ENCODE measurements at places on chromosomes 11 and 22.

GRCh38 chr11:80782135-80782885 lies 1341.5 kb upstream of the TENM4 start:
- DNase-seq, result no peak

DNA sequence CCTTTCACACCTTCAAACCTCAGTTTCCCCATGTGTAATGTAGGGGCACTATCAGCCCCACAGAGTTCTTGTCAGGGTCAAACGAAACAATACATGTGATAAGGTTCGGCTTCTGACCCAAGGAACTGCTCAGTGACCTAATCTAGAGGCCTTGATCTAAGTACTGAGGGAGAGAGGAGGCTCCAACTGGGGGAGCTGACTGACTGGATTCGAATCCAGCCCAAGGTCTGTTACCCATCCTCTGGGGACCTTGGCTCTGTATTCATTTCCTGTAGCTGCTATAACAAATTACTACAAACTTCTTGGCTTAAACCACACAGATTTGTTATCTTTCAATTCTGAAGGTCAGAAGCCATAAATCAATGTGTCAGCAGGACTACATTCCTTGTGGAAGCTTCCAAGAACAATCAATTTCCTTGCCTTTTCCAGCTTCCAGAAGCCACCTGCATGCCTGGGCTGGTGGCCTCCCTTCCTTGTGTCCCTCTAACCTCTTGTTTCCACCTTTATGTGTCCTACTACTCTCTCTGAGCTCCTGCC lies 10.7 kb upstream of the ANAPC15 start:
- DNase-seq, result no peak

GRCh38 chr11:29914203-29914930 lies 102.5 kb downstream of the KCNA4 start:
- no peak for DNase-seq

- no peak for DNase-seq
Observed at GRCh38 chr22:27309697-27310096, 491.9 kb downstream of the MN1 start.

GRCh38 chr22:37887584-37888378 lies 18.3 kb upstream of the MICALL1 start:
- DNase-seq, result peak; percentile 55

- no peak for DNase-seq
Observed at GRCh38 chr22:33261699-33262098, 203.5 kb upstream of the SYN3 start.

- no peak for DNase-seq
Observed at GRCh38 chr22:43206509-43207161, 19.7 kb upstream of the TTLL12 start.

DNA sequence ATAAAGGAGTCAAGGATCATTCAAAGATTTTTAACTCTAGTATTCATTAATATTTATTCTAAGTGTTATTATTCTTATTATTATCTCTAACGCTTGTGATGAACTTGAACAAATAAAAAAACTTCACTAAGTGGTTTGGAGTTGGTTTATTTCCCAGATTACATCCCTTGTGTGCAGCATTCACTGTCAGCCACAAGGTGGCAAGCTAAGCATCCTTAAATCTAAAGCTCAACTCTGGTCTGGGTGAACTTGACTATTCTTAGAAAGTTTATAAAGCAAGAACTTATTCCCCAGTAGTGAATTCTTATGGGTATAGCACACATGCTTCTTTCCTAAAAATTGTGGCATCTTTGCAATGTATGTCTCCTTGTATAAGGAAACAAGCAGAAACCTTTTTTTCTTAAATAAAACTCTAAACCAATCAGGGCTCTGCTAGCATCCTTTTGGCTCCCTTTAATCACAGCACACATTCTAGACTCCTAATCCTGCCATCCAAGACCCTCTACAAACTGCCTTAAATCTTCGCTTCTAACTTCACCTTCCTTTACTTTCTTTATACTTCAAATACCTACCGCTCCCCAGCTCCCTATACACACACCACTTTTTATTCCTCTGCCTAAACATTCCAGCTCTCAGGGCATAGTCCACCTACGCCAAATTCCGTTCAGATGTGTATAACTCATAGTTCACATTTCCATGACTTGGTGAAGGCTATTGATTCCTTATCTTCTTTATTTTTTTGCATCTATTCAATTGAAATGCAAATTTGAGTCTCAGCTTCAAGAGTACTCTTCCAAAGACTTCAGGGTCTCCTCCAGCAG lies 1068.8 kb downstream of the DLG2 start:
- DNase-seq, result no peak

DNA sequence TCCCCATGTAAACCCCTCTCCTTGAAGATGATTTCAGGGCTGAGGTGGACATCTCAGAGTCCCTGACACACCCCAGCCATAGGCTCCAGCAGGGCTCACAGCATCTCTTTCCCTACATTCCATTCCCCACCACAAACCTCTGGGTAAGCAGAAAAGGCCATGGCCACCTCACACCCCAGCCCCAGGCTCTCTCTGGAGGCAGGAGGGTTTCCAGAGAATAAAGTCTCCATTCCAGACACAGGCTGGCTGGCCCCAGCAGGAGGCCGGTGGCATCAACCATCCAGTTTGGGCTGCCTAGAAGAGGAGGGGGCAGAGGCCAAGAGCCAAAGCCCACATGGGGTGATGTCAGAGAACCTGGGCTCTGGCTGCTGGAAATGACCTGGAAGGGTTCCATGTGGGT lies 61.4 kb downstream of the TP53I11 start:
- no peak for DNase-seq

DNA sequence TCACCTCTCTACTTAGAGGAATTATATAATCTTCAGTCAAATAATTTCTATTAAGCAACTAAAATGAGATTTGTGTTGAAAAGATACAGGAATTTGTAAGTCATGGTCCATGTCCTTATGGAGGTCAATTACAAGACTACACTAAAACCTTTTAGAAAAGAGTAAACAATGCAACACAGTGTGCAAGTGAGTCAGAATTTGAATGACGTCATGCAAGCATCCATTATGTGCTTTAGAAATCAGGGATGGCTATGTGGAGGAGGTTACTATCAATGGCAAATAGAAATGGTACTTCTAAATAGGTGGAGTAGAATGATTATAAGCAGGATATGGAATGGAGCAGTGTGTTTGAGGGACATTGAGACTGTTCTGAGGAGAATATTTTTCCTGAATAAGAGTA lies 16.6 kb downstream of the OR10D3 start:
- no peak for DNase-seq

GRCh38 chr11:60771146-60771545 lies 14.0 kb upstream of the MS4A10 start:
- no peak for DNase-seq

GRCh38 chr11:70472240-70472639 lies 73.9 kb downstream of the CTTN start:
- no peak for DNase-seq

- no peak for DNase-seq
Observed at GRCh38 chr11:10770626-10771254, 19.7 kb downstream of the CTR9 start.

DNA sequence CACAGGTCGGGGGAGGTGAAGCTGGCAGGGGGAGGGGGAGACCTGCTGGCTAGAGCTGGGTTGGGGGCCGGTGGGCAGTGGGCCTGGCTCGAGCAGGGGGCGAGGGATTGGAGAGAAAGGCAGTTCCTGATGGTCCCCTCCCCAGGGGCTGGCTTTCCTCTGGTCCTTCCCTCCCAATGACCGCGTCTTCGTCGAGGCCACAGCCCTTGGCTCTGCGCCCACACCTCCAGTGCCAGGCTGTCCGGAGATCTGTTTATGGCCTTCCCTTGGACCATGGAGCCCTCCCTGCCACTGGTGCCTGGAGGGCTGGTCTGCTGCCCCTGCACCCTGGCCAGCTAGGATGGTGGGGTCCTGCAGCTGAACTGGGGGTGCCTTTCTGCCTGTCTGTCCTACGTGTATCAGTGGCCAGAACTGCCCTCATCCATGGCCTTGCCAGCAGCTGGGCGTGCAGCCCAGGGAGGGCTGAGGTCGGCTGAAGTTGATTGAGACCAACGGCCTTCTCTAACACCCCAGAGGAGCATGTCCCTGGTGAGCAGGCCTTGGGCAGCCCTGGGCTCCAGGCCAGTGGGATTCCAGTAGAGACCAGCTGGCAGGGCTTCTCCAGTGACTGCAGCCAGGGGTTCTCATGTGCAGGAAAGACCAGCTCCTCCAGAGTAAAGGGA lies 12.3 kb downstream of the TANGO2 start:
- no peak for DNase-seq

DNA sequence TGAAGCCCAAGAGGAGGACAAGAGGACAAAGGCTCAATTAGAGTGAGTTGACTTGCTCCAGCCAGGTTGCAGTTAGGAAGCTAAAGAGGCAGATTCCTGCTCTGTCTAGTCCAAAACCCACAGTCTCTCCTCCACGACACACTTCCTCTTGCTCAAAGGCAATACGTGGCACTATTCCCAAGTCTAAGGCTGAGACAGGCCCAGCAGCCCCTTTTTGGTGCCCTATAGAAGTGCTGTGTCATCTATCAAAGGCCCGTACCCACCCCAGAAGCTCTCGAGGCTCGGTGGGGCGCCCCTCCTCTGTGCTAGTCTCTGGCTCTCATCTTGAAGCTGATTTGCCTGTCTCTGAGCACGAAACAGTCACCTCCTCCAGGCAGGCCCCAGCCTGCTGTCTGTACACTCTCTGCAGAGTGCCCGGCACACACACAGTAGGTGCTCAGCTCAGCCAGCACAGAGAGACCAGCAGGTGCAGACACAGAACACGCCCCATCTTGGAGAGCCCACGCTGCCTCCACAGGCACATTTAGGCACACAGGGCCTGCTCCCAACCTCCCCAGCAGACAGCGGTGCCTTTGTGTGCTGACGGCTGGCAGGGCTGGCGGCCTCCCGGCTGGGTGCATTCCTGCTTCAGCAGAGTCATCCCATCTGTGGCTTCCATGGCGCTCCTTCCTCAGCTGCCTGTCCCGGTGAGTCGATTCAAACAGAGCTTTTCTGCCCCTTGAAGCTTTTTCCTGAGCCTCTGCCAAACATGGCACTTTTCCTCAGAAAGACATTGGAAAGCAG lies 52.8 kb downstream of the MYH9 start:
- peak; percentile 71 for DNase-seq

DNA sequence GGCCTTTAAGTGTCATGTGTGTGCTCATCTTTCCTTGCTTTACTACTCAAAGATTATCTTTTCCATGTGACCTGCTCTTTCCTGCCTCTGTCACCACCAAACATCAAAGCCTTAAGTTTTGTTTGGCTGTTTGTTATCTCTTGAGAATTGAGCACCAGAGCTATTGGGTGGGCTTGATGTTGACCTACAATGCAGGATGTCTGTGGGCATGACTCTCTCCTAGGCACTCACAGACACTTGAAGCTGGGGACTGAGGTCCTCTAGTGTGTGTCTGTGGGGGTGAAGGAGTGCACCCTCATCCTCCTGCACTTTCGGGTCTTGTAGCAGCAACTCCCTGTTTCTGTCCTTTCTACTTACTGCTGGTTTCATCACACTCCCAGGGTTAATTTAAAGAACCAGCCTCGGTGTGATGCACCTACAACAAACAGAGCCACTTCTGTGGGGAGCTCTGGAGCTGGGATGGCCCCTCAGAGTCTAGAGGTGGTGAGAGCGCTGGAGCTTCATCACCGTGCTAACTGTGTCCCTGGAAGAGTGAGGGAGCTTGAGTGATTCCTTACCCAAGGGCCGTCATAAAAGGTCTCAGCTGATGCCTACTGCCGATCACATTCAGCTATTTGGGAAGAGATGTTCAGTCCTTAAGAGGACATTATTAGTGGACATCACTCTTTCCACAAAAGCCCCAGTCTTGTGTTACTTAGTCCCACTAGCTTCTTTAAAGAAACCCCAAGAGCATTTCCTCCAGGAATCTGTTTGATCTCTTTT lies 56.3 kb downstream of the LRRC74B start:
- DNase-seq, result no peak

DNA sequence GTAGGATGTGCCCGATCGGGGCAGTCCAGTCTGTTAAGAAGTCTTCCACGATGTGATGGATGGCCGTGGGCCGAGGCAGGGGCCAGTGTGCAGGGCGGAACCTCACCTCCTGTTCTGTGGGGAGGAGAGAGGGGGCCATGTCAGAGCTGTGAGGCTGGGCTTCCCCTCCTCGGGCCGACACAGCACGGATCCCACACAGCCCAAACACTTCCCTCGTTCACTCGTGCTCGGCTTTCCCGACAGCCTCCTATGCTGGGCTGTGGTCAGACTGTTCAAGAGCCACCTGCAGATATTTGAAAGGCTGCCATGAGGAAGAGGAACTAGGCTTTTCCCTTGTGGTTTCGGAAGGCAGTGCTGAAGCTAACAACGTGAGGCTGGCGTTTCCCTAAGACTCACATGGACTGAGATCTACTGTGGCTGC lies 12.3 kb upstream of the TXN2 start:
- DNase-seq, result peak; percentile 11

DNA sequence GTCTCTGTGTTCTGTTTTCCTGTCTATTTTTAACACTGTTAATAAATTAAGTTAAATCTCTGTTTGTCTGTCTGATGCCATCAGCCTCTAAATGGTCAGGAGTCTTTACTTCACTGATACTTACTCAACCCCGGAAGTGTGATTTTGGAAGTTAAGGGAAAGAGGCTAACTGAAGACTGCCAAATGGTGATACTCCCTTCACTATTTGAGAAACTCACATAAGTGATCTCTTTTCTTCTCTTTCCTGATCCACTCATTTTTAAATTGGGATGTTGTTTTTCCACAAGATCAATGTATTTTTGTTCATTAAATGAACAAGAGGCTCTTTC lies 389 bp upstream of the CASP12 start:
- no peak for DNase-seq

DNA sequence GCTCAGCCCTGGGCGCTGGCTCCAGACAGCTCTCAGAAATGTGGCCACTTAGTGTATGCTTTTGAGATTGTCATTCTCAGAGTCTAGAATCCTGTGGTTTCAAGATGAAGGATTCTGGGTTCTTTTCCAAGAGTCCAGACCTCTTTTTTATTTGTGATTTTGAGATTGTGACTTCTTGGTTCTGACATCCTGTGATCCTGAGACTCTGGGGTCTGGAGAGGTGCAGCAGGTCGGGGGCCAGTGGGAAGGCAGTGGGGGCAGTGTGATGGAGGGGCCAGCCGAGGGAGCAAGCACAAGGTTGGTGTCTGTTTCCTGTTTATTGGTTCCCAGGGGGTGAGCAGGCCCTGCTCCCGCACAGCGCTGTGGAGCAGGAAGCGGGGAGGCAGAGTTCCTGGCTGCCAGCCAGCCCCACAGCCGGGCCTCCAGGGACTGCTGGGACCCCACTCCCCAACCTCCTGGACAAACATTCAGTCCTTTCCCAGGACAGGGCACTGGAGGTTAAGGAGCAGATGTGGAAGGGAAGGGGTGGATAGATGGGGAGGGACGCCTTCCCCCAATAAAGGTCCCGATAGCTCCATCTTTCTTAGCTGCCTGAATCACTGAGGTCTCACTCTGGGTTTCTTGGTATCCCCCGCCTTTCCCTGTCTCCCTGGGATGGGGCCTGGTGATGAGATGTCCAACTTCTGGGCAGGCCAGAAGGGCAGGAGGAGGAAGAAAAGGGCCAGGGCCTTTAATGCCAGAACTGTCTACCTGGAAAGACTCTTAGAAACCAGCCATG lies 13.7 kb downstream of the ARHGEF17 start:
- DNase-seq, result no peak

- DNase-seq, result no peak
Observed at GRCh38 chr11:112958670-112959069, 2.5 kb upstream of the NCAM1 start.

DNA sequence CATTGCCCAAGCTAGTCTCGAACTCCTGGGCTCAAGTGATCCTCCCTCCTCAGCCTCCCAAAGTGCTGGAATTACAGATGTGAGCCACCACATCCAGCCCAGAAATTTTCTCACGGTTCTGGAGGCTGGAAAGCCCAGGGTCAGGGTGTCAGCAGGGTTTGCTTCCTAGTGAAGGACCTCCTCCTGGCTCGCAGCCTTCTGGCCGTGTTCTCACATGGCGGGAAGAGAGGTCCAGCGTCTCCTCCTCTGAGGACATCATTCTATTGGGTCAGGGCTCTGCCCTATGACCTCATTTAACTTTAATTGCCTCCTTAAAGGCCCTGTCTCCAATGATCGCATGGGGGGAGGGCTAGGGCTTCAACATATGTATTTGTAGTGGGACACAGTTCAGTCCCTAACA lies 38.1 kb downstream of the SDHAF2 start:
- no peak for DNase-seq

Data from caudate nucleus (tissue), 63 donors.